Esophagus muscularis mucosa (tissue), 4 donors: ENCODE measurements at places on chromosomes 12 and 14. TPM values are rescaled to one million over a fixed set of nuclear protein-coding genes. Genes with fewer than 3 reads are reported as not detected.

ASCL4 gene
- total RNA-seq, result not detected

MYF5 gene
- not detected for total RNA-seq

TESPA1 gene
- total RNA-seq, result 2.9 TPM

CFAP54 gene
- total RNA-seq, result 3.0 TPM

ANKRD33 gene
- total RNA-seq, result not detected

VSIG10 gene
- total RNA-seq, result 21.4 TPM

TCTN1 gene
- total RNA-seq, result 17.4 TPM

- H3K27me3 ChIP-seq, result no peaks in the 10 kb centered on the region
- no peak overlapping the region for H3K27ac ChIP-seq
- H3K4me3 ChIP-seq, result no peak overlapping the region
Measured at GRCh38 chr12:88630561-88630960, 50.3 kb upstream of the KITLG start.

- H3K27ac ChIP-seq, result no peak overlapping the region
- peaks cover 23% of the 10 kb centered on the region for H3K4me1 ChIP-seq
- H3K27me3 ChIP-seq, result no peaks in the 10 kb centered on the region
- no peak for DNase-seq
- H3K4me3 ChIP-seq, result no peak overlapping the region
Measured at GRCh38 chr12:67774983-67775587, 126.5 kb downstream of the DYRK2 start.

- no peak overlapping the region for H3K27ac ChIP-seq
- no peaks in the 10 kb centered on the region for H3K27me3 ChIP-seq
- H3K4me3 ChIP-seq, result no peak overlapping the region
- no peaks in the 10 kb centered on the region for H3K4me1 ChIP-seq
Measured at GRCh38 chr12:88188180-88188579, 46.1 kb downstream of the TMTC3 start.

GRCh38 chr12:124292385-124292784, 2.5 kb upstream of the RFLNA start:
- H3K27ac ChIP-seq, result no peak overlapping the region
- H3K4me1 ChIP-seq, result peaks cover 39% of the 10 kb centered on the region
- no peak for DNase-seq
- no peaks in the 10 kb centered on the region for H3K36me3 ChIP-seq

DNA sequence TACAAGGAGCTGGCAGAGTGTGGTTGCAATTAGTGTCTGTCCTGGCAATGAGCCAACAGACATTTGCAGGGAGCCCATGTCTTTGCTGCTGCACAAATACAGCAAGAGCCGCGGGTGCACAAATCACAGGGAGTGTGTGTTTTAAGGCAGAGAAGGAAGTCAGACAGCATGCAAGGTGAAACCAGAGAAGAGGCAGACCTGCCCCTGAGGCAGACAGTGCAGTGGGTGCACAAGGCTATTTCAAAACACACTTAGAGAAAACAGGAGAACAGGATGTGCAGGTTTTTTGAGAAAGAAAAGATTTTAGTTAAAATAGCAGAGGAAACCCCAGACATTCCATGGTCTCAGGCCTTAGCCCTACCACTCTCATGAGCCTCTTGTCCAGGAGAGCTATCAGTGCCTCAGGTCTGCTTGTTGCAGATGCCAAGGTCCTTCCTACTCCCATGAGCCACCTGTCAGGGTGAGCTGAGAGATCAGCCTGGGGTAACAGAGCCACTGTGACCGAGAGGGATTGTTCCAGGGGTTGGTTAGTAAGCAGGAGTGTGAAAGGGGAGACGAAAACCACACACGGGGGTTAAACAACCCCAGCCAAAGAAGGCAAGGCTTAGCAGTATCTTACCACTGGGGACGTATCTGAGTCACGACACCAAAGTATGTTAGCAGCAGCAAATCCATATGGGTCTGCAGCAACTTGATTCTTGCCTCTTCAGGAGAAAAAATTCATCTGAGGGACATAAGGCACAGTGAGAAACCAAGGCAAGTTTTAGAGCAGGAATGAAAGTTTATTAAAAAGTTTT, 78.1 kb downstream of the C14orf132 start:
- no peak for DNase-seq
- no peaks in the 10 kb centered on the region for H3K36me3 ChIP-seq

- H3K4me1 ChIP-seq, result peaks cover 11% of the 10 kb centered on the region
- no peaks in the 10 kb centered on the region for H3K36me3 ChIP-seq
- H3K4me3 ChIP-seq, result peak overlapping the region; percentile 76
- peak overlapping the region; percentile 91 for H3K27ac ChIP-seq
- H3K27me3 ChIP-seq, result no peaks in the 10 kb centered on the region
Measured at GRCh38 chr14:93787465-93788292, 606 bp downstream of the PRIMA1 start.

- no peak overlapping the region for H3K4me3 ChIP-seq
- no peak overlapping the region for H3K27ac ChIP-seq
- no peak for DNase-seq
Measured at GRCh38 chr12:116650585-116651087, 87.2 kb downstream of the SPRING1 start.

DNA sequence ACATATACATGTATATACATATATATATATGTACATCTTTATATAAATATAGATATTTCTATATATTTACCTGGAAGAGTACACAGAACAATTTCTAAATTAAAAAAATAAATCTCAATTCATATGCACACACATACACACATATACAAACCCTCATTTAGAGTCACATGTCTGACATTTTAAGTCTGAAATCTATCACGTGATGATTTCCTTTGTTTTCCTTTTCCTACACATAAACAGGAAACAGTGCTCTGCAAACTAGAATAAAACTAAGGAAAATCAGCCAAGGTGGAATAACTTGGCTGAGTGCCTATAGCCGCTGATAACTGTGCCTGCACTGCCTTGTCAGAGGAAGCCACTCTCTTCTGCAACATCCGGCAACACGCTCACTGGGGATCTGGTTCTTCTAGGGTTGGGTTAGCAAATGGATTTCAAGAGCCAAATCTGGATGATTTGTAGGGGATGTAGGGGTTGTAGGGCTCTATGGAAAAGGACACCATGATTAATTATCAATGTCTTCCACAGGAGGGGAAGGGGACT, 480.7 kb downstream of the TMEM132D start:
- no peaks in the 10 kb centered on the region for H3K27me3 ChIP-seq
- DNase-seq, result no peak
- no peaks in the 10 kb centered on the region for H3K4me1 ChIP-seq
- H3K36me3 ChIP-seq, result no peaks in the 10 kb centered on the region
- no peak overlapping the region for H3K27ac ChIP-seq
- no peak overlapping the region for H3K4me3 ChIP-seq

DNA sequence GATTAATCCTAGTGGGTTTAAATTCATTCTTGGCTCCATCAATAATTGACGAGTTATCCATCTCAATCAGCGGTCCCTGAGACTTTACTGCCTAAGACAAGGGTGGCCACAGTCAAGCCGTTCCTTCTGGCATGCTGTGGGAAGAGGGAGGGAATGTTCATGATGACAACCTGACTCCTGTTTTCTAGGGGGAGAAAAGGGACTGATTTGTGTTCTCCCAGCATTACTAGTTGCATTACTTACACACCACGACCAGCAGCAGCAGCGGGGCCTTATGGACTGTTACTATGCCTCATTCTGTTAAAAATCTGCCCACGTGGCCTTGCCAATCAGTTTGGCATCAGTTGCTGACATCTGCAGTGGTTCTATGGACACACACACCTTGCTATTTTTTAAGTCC, 29.9 kb downstream of the PLEKHG7 start:
- H3K36me3 ChIP-seq, result no peaks in the 10 kb centered on the region
- no peak overlapping the region for H3K4me3 ChIP-seq
- no peak for DNase-seq
- no peaks in the 10 kb centered on the region for H3K27me3 ChIP-seq

DNA sequence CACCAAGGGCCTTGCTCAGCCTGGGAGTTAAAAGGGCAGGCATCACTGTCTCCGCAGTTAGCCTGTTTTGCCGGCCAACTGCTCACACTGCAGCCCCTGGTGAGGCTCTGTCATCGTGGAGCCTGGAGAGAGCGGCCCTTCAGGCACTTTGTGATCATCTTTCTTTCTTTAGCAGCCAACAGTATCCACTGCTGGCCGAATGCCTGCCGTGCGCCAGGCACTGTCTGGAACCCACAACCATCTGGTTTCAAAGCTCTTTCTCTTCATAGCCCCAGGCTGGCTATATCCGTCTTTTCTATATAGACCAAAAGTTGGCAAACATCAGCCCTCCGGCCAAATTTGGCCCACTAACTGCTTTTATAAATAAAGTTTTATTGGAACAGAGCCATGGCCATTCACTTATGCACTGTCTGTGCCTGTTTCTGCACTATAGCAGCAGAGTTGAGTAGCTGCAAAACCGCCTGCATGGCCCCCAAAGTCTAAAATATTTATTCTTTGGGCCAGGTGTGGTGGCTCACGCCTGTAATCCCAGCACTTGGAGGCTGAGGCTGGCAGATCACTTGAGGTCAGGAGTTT, 29.5 kb downstream of the SLC8B1 start:
- H3K36me3 ChIP-seq, result peaks cover 18% of the 10 kb centered on the region
- H3K27ac ChIP-seq, result no peak overlapping the region
- no peak overlapping the region for H3K4me3 ChIP-seq
- no peaks in the 10 kb centered on the region for H3K4me1 ChIP-seq
- no peaks in the 10 kb centered on the region for H3K27me3 ChIP-seq

DNA sequence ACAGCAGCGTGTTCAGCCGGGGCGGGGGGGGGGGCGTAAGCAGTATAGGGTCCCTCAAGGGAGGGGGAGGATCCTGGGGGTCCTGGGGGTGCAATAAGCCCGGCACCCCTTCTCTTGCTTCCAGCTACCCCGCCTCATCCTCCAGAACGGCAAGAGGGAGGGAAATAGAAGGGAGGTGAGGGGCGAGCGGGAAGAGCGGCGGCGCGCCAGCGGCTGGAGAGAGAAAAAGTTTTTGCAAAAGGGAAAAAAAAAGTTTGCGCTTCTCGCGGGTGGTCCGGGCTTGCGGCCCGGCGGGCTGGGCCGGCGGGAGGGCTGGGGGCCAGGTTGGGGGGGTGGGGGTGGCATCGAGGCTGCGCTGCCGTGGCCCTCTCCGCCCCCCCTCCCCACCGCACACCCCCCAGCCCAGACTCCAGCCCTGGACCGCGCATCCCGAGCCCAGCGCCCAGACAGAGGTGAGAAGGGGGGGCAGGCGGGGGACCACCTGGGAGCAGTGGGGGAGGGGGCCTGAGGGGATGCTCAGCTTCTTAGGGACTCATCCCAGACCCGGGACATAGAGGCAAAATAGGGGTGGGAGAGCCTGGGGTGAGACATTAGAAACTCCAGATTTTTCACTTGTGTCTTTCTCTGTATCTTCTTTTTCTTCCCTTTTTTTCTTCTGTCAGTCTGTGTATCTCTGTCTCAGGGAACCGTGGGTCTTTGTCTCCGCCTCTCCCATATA, at the start of gene GLI1:
Gene GLI1, plus strand, starts transcription at position 36 of the 718 bp plus-strand sequence. CDS start 3,907 bp downstream, outside the sequence.
- DNase-seq, result no peak
- no peaks in the 10 kb centered on the region for H3K36me3 ChIP-seq
- H3K27ac ChIP-seq, result peak within 1 kb of the TSS; percentile 87
- H3K4me3 ChIP-seq, result peak within 1 kb of the TSS; percentile 64
- peaks cover 22% of the 10 kb centered on the region for H3K27me3 ChIP-seq
- H3K4me1 ChIP-seq, result peaks cover 23% of the 10 kb centered on the region

- H3K4me3 ChIP-seq, result peak overlapping the region; percentile 88
- peaks cover 39% of the 10 kb centered on the region for H3K4me1 ChIP-seq
- no peak for DNase-seq
- H3K27me3 ChIP-seq, result no peaks in the 10 kb centered on the region
- H3K36me3 ChIP-seq, result peaks cover 40% of the 10 kb centered on the region
Measured at GRCh38 chr12:118136559-118137003, 657 bp downstream of the PEBP1 start.

GRCh38 chr14:105494606-105494929, 3.5 kb downstream of the TEDC1 start:
- peaks cover 4% of the 10 kb centered on the region for H3K36me3 ChIP-seq
- H3K4me1 ChIP-seq, result peaks cover 26% of the 10 kb centered on the region
- no peak for DNase-seq
- no peak overlapping the region for H3K27ac ChIP-seq

DNA sequence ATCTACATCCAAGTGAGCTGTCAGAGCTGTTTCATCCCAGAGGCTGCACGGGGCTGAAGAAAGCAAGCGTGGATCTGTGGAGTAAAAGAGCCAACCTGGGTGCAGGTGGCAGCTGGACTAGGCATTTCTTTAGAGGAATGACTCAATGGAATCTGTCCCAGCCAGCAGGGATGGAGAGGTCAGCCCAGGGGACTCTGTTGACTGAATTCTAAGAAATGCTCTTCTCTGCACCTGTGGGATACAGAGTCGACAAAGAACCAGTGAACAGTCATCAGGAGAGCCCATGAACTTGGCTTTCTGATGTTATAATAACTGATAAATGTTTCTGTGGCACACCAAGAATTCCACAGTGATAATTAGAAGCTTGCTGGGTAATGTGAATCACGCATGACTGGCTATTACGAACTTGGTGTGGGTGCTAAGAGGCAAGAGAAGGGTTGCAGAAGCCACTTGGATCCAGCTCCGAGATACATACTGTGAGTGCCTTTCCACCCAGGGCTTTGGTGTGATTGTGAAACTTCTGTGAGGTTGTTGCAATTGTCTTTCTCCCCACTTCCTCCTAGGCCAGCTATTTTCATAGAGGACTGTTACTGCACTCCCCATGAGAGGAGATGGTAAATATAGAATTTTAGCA, 16.2 kb downstream of the PYGL start:
- no peaks in the 10 kb centered on the region for H3K27me3 ChIP-seq
- no peaks in the 10 kb centered on the region for H3K4me1 ChIP-seq
- no peak overlapping the region for H3K27ac ChIP-seq
- DNase-seq, result peak; percentile 80
- H3K4me3 ChIP-seq, result no peak overlapping the region
- H3K36me3 ChIP-seq, result peaks cover 46% of the 10 kb centered on the region

DNA sequence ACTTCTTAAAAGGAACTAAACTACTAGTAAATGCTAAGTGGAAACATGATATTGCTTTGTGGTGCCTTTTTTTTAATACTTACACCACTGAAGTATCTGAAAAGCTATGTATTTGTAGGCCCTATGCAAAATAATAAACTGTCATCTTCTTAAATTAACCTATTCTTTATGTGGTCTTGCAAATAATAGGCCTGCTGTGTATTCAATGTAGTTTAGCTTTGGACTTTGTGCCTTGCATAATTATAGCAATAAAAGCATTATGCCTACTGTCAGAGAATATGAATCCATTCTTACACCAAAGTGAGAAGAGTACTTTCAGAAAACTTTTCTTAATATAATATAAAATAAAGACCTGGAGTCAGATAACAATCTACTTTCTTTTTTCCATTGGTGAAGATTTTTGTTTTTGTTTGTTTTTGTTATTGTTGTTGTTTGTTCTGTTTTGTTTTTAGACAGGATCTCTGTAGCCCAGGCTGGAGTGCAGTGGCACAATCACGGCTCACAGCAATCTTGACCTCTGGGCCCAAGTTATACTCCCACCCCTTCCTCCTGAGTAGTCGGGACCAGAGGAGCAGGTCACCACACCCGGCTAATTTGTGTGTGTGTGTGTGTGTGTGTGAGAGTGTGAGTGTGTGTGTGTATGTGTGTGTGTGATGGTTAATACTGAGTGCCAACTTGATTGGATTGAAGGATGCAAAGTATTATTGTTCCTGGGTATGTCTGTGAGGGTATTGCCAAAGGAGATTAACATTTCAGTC, 213.8 kb downstream of the SLC6A15 start:
- H3K36me3 ChIP-seq, result no peaks in the 10 kb centered on the region
- DNase-seq, result no peak
- H3K4me1 ChIP-seq, result no peaks in the 10 kb centered on the region
- no peak overlapping the region for H3K4me3 ChIP-seq
- no peak overlapping the region for H3K27ac ChIP-seq
